WERI-Rb-1 (cell line): ENCODE measurements at places on chromosomes 6 and 20.

DNA sequence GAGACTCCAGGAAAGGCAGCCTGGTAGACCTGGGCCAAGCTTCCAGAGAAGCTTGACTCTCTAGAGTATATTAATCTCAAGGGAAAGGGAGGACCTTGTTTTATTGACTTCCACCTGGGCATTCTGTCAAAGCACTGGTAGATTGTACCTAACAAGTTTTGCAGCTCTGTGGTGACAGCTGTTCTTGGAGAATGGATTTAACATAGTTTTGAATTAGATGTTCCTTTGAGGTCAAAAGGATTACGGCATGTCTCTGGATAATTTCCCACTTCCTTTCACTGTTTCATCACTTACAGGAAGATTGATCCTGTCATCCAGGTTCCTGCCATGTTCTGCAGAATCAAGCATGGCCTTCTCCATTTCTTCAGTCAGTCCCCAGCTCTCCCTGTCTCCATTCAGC, 246.0 kb downstream of the PHACTR1 start:
- DNase-seq = no peak

- no peak for DNase-seq
Observed at GRCh38 chr20:43545837-43546578, 12.8 kb upstream of the SGK2 start.

- DNase-seq = no peak
Observed at GRCh38 chr6:166752097-166752496, 125.0 kb upstream of the RPS6KA2 start.

DNA sequence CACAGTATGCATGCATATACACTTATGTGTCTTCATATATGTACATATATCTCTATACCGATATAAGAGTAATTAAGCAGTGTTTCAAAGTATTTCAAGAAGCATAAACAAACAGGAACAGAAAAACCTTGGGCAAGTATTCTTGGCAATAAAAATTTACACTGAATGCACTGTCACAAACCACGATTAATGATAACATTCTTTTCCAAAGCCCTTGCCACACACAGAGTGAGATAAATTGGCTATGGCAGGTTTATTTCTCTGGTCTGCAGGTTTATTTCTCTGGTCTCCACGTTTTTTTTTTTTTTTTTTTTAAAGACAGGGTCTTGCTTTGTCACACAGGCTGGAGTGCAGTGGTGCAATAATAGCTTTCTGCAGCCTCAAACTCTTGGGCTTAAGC, 73.0 kb downstream of the PPP1R3G start:
- no peak for DNase-seq

DNA sequence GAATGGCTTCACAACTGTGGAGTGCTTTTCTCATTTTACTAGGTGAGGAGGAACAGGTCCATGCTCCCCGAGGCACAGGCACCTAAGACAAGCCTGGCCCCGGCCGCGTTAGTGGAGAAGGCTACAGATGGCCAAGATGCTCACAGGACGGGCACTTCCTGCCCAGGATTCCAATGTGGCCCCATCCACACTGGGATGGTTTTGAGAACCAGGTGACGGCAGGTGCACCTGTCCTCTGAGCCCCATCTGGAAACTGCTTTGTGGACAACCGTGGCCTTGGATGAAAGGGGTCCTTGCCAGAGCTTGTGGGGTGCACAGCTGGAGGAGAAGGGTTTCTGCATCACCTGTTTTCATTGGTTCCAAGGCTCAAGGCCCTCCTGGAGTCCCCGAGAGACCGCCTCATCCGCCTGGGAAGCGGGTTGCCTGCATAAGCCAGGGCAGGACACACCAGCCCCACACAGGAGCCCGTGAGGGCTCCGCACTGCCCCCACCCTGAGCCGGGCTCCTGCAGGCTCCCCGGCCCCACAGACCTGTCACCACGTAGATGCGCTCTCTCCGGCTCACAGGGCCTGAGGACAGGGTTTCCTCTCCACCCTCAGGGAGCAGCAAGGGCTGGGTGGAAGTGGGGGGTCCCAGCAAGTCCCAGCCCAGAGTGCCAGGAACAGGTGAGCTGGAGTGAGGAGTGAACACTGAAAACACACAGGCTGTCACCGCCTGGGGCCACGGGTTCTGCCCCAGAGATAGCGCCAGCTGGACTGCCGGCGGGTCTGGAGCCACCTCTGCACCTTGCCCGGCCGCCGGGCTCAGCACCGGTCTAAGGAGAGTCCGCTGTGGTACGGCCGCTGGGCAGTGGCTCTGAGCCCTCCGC, 18.3 kb downstream of the NTSR1 start:
- no peak for DNase-seq
